ENCODE measurements at places on chromosomes 6 and 20.

DNA sequence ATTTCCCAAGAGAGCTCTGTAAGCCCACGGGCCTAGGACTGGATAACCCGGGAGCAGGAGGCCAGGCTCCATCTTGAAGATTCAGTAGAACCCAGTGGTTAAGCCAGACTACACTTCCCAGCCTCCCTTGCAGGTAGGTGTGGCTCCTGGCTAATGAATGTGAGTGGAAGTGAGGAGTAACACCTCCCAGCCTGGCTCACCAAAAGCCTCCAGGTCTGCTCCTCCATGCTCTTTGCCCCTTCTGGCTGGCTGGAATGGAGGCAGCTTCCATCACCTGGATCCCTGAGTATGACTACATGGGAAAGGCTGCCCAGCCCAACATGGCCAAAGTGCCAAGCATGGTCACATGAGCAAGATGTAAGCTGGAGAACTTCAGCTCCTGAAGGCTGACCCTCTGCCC is 9.7 kb downstream of the LRRN4 start:
- no peaks in the 10 kb centered on the region for H3K4me1 ChIP-seq
- DNase-seq = no peak
- H3K36me3 ChIP-seq = peaks cover 28% of the 10 kb centered on the region
- no peaks in the 10 kb centered on the region for H3K27me3 ChIP-seq
- H3K27ac ChIP-seq = no peak overlapping the region

DNA sequence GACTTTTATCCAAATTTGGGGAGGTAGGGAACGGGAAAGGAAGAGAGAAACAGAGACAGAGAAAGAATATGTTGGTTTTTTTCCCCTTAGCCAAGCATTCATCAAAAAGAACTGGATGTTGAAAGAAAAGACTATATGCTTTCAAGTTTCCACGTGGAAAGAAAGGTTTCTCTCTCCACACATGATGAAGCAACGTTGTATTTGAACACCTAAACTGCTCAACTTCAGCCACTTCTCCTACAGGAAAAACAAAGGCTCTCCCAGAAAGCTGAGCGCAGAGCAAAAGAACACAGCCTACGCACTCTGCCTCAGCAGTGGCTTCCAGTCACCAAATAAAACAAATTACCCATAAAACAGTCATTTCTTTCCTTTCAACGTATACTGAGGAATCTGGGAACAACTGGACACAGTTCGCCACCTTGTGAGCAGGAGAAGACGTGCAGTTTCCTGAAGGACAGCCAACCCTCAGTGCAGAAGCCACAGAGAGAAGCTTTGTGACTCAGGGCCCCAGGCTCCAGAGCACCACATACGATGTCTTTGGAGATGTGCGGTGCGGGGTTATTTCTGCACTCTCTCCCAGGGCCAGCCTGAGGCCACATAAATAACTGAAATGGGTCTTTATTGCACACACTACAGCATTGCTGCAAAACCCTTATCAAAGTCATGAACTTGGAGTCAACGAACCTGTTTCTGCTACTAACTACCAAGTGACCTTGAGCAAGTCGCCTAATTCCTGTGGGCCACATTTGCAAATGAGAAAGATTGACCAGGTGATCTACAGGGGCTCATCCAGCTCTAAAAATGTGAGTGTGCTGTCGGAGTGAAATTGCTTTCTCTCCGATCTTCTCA is 10.1 kb downstream of the IL17F start:
- peak; percentile 54 for DNase-seq
- H3K4me1 ChIP-seq = no peaks in the 10 kb centered on the region
- H3K4me3 ChIP-seq = no peak overlapping the region
- H3K36me3 ChIP-seq = no peaks in the 10 kb centered on the region
- H3K27ac ChIP-seq = no peak overlapping the region
- H3K27me3 ChIP-seq = no peaks in the 10 kb centered on the region

GRCh38 chr6:30485236-30485635 is 4.1 kb upstream of the HLA-E start:
- peaks cover 3% of the 10 kb centered on the region for H3K4me1 ChIP-seq
- H3K4me3 ChIP-seq = no peak overlapping the region
- H3K27me3 ChIP-seq = peaks cover 9% of the 10 kb centered on the region
- no peak overlapping the region for H3K27ac ChIP-seq

DNA sequence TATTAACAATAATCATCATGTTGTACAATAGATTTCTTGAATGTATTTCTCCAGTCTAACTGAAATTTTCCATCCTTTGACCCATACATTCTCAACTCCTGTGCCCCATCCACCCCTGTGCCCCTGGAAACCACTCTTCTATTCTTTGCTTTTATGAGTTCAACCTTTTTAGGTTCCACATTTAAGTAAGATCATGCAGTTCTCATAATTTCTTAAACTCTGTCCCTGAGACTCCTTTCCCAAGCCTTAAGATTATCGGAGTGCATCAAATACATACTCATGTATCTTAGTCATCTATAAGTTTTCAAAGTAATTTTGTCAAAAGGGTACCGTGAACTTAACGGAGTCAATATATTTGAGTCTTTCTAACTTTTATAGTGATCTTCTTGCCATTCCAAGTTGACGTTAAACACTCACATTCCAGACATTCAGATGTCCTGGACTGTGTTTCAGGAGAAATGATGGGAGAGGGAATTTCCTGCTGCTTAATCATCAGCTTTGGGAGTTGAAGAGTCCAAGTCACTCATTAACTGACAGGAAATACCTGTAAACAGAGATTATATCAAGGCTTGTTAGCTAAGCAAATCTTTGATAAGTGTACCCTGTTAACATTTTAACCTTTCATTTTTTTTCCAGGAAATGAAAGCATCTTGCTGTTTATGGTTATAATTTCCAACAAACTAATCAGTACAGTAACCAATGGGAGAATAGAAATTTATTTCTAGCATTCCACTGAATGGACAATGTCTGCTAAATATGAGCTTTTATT is 73.3 kb downstream of the ADGRG6 start:
- H3K36me3 ChIP-seq = no peaks in the 10 kb centered on the region
- H3K4me3 ChIP-seq = no peak overlapping the region
- peak overlapping the region; percentile 97 for H3K27ac ChIP-seq
- peaks cover 13% of the 10 kb centered on the region for H3K4me1 ChIP-seq

DNA sequence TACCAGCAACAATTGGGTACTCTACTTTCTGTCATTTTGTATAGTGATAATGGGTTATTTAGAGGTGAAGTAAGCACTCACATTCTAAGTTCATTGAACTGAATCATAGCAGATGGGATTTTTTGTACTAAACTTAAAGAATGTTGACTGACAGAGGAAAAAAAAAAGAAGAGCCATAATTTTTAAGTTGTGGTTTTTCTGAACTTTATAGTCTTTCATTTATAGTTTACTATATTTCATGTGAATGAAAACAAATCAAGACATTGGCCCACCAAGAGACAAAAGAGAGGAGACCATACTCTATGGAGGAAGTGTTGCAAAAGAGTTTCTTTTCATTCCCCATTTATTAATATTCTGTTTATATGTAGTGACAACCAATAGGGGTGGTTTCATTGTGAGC is 685.7 kb downstream of the BCKDHB start:
- no peaks in the 10 kb centered on the region for H3K4me1 ChIP-seq
- no peak overlapping the region for H3K27ac ChIP-seq
- no peak overlapping the region for H3K4me3 ChIP-seq
- H3K27me3 ChIP-seq = no peaks in the 10 kb centered on the region
- H3K36me3 ChIP-seq = no peaks in the 10 kb centered on the region
- no peak for DNase-seq

DNA sequence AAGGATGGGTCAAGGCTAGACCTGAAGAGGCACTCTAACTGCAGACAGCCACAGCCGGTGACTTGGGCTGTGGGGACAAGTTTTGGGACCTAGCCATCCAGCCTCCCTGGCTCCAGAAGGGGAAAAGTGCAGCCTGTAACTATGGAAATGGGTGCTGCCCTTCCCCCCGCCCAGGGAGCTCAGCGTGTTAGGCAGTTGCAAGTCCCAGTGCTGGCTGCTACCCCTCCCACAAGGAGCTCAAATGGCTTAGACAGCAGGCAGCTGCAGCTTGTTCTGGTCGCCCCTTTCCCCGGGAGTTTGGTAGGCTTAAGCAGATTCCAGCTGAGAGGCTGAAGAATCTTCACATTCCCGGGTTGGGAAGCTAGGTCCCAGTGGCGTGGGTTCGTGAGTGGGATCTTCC is 162.6 kb downstream of the FAM83B start:
- no peak for DNase-seq
- no peak overlapping the region for H3K27ac ChIP-seq
- H3K36me3 ChIP-seq = no peaks in the 10 kb centered on the region
- no peaks in the 10 kb centered on the region for H3K27me3 ChIP-seq
- H3K4me1 ChIP-seq = no peaks in the 10 kb centered on the region

GRCh38 chr20:51500936-51501335 is 41.6 kb downstream of the NFATC2 start:
- DNase-seq = no peak
- H3K4me3 ChIP-seq = no peak overlapping the region
- no peaks in the 10 kb centered on the region for H3K27me3 ChIP-seq
- H3K36me3 ChIP-seq = peaks cover 2% of the 10 kb centered on the region

GRCh38 chr6:33589392-33589730 is 9.3 kb upstream of the BAK1 start:
- no peak overlapping the region for H3K4me3 ChIP-seq
- DNase-seq = no peak
- peaks cover 19% of the 10 kb centered on the region for H3K4me1 ChIP-seq
- no peak overlapping the region for H3K27ac ChIP-seq
- no peaks in the 10 kb centered on the region for H3K27me3 ChIP-seq

GRCh38 chr6:35152067-35152707 is 11.0 kb upstream of the TCP11 start:
- H3K36me3 ChIP-seq = no peaks in the 10 kb centered on the region
- H3K27ac ChIP-seq = no peak overlapping the region
- DNase-seq = no peak

- H3K4me3 ChIP-seq = peak overlapping the region; percentile 75
- H3K4me1 ChIP-seq = no peaks in the 10 kb centered on the region
- H3K27me3 ChIP-seq = no peaks in the 10 kb centered on the region
- peak; percentile 71 for DNase-seq
- H3K36me3 ChIP-seq = no peaks in the 10 kb centered on the region
- H3K27ac ChIP-seq = peak overlapping the region; percentile 24
Measured at GRCh38 chr6:27518881-27519795, 46.2 kb upstream of the ZNF184 start.

DNA sequence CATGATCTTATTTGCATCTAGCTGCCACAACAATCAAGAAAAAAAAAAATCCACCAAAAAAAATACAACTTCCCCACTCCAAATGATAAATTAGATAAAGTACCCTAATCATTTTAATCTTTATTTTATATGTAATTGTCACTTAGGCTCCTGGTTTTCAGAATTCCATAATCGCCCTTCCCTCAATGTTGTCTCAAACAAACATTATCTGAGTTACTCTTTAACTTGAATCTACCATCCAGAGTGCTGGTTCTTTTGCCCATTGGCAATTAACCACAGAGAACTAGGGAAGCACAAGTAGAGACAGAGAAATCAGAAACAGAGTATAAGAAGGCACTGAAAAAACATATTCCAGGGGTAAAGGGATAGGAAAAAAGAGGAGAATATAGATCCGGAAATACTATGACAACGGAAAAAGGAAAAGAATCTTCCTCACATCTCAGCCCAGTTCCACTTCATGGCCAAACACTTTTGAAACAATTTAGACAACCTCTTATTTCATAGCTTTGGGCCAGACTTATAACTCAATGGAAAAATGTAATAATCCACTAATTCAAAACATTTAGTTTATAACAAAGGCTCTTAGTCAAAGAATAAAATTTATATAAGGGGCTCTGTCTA is 861 bp upstream of the NHSL1 start:
- no peaks in the 10 kb centered on the region for H3K27me3 ChIP-seq
- H3K4me1 ChIP-seq = peaks cover 5% of the 10 kb centered on the region
- H3K27ac ChIP-seq = no peak overlapping the region
